ENCODE measurements at places on chromosomes 3 and 15.

DNA sequence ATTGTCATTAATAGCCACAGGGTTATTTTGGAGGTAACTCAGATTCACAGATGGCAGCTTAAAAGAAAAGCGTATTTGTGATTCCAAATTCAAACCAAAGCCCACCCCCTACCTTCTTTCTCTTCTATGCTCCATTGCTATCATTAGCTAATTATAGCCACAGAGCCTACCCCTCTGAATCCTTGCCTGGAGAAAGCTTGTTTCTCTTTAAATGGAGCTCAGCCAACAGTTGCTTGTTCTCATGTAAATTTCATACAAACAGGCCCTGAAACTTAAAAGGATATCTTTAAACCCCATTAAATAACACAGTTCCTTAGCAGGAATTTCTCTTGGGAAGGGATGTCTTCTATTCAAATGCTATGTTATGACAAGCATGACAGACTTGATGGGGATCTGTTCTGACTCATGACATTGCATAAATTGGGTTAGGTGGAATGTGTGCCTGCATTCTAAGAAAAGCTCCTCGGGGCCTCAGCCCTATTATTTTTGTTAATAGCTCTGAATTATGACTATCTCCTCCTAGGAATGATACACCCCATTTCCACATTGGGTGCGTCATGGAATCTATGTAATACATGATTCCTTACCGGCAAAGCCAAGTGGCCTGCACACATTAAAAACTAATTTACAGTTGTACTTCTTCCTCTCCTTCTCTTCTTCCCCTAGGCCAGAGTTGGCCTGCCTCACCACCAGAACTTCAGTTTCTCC lies 265.8 kb downstream of the TAFA4 start:
- no peak overlapping the region for H3K4me3 ChIP-seq
- no peaks in the 10 kb centered on the region for H3K27me3 ChIP-seq
- H3K4me1 ChIP-seq: no peaks in the 10 kb centered on the region
- no peak for DNase-seq

DNA sequence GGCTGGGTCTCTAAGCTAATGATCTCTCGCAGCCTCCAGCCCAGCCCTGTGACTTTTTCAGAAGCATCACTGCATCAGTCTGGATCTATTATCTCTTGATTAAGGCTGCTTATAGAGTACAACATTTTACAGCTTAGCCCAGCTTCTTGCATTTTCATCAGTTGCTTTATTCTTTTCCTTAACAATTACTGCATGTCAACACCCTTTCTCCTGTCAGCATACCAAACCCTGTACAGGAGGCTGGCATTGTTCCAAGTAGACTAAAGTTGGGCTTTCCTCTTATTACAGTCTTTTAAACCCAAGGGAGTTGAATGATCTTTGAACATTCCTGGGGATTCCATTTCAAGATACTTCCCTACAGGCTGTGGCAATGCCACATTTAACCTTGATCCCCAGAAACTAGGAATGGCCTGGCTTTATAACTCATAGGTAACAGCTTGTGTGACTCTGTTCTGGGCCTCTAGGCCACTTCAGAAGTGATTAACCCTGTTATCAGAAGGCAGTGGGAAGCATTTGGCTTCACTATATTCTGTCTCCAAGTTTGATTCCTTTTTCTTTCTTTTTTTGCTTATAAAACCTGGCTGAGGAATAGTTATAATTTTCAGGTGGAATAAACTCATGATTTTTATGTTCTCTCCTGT lies 182.9 kb downstream of the KCNMB2 start:
- DNase-seq: peak; percentile 26
- 0 out of 2 replicates have a peak, but pooled peaks cover 2% of the 10 kb centered on the region for H3K4me1 ChIP-seq
- no peaks in the 10 kb centered on the region for H3K27me3 ChIP-seq
- H3K27ac ChIP-seq: no peak overlapping the region
- no peak overlapping the region for H3K4me3 ChIP-seq
- no peaks in the 10 kb centered on the region for H3K36me3 ChIP-seq

- no peak for DNase-seq
- no peaks in the 10 kb centered on the region for H3K36me3 ChIP-seq
- H3K4me1 ChIP-seq: peaks cover 22% of the 10 kb centered on the region
- H3K4me3 ChIP-seq: no peak overlapping the region
- H3K27me3 ChIP-seq: no peaks in the 10 kb centered on the region
- no peak overlapping the region for H3K27ac ChIP-seq
Observed at GRCh38 chr3:53823956-53824657, 22.1 kb downstream of the CHDH start.

DNA sequence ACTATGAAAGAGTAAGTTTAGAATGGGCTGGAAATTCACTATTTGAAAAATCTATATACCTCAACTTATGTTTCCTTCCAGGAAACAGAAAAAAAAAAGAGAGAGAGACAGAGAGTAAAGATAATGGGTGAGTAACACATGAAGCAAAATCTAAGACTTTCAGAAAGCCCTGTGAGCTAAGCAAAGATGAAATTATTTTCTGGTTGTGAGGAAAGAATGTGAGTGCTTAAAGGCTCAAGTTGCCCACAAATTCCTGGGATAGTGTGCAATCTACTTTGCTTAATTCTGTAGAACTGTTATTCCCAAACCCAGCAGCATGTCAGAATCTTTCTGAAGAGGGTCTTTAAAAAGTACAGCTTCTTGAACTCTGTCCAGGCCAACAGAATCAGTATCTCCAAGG lies 337.7 kb upstream of the AGTR1 start:
- no peaks in the 10 kb centered on the region for H3K4me1 ChIP-seq
- DNase-seq: peak; percentile 9
- no peaks in the 10 kb centered on the region for H3K36me3 ChIP-seq
- no peak overlapping the region for H3K27ac ChIP-seq

DNA sequence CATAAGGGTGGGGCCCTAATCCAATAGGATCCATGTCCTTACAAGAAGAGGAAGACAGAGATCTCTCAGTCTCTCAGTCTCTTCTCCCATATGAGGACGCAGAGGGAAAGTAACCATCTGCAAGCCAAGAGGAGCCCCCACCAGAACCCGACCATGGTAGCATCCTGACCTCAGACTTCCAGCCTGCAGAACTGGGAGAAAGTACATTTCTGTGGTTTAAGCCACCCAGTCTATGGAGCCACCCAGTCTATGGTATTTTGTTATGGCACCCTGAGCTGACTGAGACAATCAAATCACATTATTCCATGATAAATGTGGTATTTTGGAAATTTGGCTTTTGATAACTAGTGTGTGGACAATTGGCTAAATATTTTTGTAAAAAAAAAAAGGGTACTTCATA lies 101.5 kb upstream of the TMC3 start:
- H3K27me3 ChIP-seq: no peaks in the 10 kb centered on the region
- peak overlapping the region; percentile 56 for H3K27ac ChIP-seq
- no peak for DNase-seq
- peaks cover 24% of the 10 kb centered on the region for H3K4me1 ChIP-seq
